NCI-H345 (cell line): ENCODE measurements at places on chromosomes 5 and 9.

- no peak for DNase-seq
Observed at GRCh38 chr5:155783246-155783645, 543.7 kb upstream of the SGCD start.

DNA sequence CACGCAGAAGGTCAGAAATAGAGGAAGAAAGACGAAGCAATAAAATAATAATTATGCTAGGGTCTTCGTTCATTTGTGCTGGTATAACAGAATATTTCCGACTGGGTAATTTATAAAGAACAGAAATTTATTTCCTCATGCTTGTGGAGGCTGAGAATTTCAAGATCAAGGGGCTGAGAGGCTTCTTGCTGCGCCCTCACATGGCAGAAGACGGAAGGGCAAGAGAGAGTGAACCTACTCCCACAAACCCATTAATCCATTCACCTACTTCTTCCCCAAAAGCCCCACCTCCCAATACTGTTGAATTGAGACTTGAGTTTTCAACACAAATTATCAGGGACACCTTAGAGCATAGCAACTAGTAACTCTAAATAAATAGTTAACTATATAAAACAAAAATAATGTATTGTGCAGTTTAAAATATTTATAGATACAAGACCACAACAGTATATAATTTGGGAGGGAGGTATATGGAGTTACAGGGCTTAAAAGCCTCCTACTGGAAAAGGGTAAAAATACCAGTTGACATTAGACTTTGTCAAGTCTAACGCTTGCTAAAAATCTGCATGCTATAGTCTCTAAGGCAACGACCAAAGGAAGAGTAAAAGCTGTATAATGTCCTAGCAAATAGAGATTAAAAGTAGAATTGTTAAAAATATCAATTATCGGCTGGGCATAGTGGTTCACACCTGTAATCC, 40.3 kb upstream of the NAA35 start:
- no peak for DNase-seq

DNA sequence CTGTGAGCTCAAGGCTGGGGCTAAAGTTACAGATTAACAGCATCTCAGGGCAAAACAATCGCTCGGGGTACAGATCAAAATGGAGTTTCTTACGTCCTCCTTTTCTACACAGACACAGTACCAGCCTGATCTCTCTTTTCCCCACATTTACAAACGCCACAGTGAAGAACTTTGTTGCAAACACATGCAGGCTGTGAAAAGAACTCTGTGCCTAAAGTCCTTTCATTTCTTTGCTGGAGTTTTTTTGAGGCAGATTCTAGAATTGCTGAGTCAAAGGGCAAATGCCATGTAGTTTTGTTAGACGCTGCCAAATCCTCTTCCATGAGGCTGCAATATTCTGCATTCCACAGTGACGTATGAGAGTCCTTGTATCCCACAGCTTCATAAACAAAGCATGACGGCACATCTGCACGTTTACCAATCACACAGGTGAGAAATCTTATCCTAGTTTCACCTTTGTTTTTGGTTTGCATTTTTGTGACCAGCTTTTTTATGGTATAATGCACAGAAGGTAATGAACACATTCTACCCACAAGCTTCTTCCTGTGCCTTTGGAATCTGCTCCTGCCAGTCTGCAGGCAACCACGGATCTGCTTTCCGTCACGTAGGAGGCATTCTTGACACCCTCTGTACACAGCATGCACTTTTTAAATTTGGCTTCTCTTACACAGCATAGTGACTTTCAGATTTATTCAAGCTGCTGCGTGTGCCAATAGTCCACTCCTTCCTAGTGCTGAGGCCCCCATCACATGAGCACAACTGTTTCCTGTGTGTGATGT, 44.6 kb upstream of the LPCAT1 start:
- no peak for DNase-seq

- DNase-seq, result no peak
Observed at GRCh38 chr5:93359296-93359959, 221.6 kb downstream of the NR2F1-AS1 start.

DNA sequence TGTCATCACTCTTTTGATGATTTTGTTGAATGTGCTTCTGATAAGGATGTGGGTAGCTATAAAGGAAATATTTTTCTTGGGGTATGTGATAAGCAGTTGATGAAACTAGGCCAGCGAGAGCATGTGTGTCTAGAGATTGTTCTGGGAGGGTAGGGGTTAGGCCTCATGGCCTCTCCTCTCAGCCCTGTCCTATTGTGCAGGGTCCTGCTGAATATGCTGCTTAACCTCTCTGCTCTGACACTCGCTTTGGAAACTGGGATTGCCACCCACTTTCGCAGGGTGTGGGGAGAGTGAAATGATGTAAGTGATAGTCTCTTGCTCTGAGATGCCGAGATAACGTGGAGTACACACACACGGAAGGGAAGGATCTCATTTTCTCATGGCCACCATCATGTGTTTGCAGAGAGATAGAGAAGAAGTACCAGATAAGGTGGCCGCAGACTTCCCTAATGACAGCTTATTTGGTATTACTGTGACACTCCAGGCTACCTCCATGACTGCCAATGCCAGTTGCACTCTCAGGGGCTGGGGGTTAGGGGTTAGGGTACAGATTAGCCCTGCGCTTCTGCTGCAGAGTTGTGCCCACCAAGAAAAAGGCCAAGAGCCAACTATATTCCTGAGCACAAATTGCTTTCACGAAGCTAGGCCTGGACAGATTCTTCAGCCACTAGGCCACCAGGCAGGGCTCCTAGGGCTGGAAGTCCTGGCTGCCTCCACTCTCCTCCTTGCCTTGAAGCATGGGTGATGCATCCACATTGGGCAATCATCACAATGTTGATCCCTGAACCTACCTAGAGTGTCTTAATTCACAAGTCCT, 25.2 kb upstream of the TNFAIP8 start:
- no peak for DNase-seq

GRCh38 chr5:53170746-53171349, 61.3 kb upstream of the MOCS2 start:
- peak; percentile 25 for DNase-seq

GRCh38 chr9:72140586-72140985, 8.7 kb upstream of the GDA start:
- no peak for DNase-seq

DNA sequence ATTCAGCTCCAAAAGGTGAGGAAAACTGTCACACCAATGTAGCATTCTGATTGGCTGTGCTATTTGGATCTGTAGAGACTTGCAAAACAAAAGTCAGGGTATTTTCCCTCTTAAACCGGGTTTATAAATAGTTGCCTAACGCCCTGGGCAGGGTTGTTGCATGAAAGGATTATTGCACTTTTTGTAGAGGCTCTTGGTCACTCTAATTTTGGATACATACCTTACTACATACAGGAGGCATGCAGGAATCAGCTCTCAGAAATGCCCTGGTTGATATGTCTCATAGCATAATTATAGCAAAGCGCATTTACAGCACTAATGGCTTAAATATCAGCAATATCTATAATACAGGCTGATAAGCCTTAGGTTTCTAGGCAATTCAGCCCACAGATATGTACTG, 200.0 kb upstream of the GDNF start:
- no peak for DNase-seq

GRCh38 chr9:14331120-14331519, 17.2 kb upstream of the NFIB start:
- DNase-seq, result no peak

DNA sequence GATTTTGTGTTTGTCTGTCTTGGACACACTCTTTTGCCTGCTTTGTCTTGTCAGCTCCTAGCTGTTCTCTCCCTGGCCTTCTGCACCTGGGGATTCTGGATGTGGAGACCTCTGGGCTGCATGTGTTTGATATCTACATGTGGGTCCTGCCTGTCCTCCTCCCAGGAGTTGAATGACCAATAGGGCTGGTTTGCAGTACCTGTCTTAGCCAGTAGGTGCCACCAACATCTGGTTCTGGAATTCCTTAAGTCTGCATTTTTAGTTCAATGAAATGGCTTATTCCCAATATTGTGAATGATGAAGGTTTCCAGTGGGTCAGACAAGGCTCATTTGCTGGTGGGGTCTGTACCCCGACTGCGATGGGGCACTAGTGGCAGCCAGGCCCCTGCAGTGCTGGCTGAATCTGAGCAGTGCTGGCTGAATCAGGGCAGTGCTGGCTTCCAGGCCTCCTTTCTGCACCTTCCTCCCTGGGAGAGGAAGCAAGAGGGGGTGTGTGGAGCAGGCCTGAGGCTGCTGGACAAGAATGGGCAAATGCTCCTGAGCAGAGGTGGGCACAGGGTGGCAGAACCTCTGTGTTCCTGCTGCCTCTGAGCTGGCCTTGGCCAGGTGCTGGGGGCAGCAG, 73.3 kb downstream of the RXRA start:
- DNase-seq, result no peak

GRCh38 chr5:19891658-19892057, 96.3 kb downstream of the CDH18 start:
- DNase-seq, result no peak

- DNase-seq, result no peak
Observed at GRCh38 chr5:140611020-140611521, 21.9 kb downstream of the CD14 start.

DNA sequence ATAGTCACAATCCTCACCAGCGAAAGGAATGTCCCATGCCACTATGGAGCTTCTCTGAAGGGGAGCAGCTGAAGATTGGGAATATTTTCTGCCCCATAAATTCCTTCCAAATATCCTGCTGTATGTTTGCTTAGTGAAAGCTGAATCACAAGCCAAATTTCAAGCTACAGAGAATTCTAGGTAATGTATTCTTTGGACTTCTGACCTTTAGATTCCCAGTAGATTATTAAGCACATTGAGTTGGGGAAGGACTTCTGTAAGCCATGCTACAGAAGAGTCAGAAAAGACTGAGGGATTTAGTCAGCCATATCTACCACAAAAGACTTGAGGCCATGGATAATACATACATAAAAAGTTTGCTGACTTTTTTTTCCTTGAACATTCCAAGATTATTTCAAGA, 1342.0 kb upstream of the NUDT12 start:
- no peak for DNase-seq

DNA sequence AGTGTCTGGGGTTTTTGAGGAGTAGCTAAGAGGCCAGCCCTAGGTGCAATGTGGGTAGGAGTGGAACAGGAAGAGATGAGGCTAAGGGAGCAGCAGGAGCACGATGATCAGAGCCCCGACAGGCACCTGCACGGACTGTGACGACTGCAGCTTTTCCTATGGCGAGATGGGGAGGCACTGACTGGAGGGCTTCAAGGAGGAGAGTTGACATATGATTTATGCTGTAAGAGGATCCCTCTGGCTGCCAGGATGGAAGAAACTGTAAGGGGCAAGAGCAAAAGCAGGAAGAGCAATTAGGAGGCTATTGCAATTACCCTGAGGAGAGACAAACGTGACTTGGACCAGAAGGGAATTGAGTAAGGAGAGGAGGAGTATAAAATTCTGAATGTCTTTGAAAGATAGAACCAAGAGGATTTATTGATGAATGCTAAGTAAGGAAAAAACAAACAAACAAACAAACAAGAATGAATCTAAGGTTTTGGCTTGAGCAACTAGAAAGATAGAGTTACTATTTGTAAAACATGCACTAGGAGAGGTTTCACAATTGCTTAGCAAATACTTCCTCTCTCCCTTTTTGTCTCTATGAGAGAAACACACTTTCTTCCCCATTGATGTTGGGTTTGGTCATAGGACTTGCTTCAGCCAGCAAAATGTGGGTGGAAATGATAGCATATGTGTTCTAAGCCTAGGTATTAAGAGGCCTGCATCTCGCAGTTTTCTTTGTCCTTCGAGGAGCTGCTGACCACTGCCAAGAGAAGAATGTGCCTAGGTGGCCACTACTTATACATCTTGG, 32.9 kb downstream of the TRPC7 start:
- DNase-seq, result no peak
